ENCODE measurements at places on chromosomes 7 and 10.

DNA sequence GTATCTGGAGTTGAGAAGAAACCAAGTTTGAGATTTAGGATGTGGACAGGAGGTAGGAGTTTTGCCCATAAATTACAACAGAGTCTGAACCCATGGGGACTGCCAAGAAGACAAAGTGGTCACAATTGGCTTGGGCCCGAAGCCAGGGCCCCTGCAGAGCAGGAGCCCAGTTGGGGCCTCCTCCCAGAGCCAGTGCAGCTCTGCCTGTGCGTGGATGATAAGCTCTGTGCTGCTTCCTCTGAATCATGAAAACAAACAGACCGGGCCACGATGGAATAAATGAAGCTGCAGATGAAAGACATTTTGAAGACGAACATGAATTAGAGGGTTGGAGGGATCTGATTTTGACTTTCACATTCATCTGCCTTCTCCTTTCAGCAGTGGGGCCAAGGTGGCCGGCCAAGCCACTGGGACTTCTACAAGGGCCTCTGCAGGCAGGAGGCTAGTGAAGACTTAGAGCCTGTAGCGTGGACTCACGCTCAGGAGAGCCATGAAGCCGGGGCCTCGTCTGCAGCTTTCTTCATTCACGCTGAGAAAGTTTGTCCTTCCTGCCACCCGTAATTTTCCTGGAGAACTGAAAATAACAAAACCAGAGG lies 156.8 kb upstream of the LYZL1 start:
- DNase-seq, result no peak

DNA sequence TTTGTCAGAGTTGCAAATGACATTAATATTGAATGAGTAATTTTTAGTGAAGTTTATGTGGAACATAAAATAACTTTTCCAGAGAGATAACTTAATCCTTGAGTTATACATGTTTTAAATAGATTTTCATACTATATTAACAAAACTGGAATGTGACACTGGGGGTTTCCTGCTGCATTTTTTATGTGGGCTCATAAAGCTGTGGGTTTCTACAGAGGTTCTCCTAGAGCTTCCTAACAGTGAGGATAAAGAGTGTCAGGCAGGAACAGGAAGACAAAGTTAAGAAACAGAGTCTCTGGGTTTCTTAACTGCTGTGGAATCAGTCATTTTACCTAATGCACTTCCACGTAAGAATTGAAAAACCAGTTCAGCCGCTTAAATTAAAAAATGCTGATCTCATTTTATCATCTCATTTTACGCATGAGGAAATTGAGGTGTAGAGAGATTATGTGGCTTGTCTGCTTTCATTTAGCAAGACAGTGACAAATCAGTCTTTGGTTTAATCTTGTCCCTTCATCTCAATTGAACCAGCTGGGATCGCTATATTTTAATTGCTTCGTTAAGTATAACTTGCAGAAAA lies 5.0 kb downstream of the CD36 start:
- DNase-seq, result no peak

DNA sequence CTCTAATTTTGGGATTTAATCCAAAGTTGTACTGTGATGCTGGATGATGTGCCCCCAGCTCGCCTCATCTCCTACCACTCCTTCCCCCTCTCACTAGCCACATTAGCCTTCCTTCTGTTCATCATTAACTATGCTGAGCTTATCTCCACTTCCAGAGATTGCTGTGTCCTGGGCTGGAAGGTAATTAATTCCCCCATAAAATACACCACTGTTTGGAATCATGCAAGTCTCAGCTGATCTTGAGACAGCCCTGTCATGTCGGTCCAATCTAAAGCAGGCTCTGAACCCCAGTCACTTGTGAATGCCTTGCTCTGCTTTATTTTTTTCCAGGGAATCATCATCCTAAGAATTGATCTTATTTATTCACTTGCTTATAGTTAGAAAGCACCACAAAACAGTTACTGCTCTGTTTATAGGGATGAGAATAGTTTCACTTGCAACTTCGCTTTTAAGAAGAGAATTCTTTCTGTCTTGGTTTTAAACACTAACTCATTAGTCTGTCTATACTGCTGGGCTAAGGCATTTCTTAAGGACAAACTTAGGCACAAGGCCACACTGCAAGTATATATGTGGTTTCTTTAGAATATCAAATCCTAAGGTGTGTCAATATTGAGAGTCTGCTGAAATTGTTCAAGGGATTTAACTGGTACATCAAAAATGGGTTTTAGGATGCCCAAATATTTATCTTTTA lies 341.1 kb upstream of the SEMA3A start:
- DNase-seq, result no peak

GRCh38 chr10:23157239-23157681 lies 34.9 kb upstream of the PTF1A start:
- DNase-seq, result no peak

GRCh38 chr7:135943134-135943879 lies 33.9 kb downstream of the MTPN start:
- no peak for DNase-seq
